AG08395 (cell line): ENCODE measurements at places on chromosomes 6 and 20.

DNA sequence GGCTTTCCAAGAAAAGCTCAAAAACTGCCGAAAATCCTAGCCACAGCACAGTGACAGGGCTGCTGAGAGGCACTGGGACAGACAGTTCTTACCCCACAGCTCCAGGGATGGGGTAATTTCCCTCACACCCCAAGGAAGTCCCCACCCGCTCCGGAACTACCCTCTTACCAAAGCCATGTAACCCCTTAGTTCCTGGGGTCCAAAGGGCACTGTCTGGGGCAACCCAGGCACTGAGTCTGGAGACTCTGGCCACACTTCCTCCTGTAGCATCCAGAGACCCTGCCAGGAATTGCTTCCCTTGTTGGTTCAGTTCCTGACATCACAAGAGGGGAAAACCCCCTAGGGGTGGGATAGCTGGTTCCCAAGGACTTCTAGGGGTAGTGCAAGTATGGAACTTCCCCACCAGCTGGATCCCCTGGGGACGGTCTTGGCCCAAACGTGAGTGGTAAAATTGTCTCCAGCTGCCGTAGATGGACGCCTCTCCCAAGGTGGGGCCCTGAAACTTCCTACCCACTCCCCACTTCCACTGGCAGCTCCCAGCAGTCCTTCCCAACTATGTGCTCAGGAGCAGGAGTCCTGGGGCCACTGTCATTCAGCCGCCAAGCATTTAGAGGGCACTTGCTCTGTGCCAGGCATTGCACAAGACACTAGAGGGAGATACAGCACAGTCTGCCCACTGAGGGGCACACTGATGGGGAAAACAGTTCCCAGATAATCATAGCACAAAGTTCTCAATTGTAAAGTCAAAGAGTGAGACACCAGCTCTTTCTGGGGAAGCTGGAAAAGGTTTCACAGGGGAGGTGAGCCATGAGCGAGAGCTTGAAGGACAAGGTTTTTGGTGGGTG is 17.2 kb upstream of the HCK start:
- DNase-seq = peak; percentile 35

- DNase-seq = no peak
Observed at GRCh38 chr20:17417225-17417624, 114.0 kb downstream of the BFSP1 start.

GRCh38 chr6:138891255-138891986 is 95.5 kb downstream of the ECT2L start:
- no peak for DNase-seq

- no peak for DNase-seq
Observed at GRCh38 chr6:88561954-88562315, 395.8 kb upstream of the CNR1 start.

DNA sequence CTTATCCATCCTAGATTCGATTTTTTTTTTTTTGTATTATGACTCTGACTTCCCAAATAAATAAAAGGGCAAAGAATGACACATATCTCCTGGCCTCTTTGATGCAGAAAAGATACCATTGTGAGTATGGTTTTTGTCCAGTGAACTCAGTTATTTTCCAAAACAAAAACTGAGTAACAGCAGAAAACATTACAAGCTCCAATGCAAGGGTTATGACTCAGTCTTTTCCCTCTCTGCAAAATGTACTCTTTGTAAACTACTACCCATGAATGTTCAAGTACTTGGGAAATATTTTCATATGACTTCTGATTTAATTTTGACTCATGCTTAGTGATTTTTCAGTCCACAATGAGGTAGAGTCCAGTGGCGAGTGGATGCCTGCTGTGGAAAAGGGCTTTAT is 355.3 kb downstream of the RNF144B start:
- peak; percentile 6 for DNase-seq

DNA sequence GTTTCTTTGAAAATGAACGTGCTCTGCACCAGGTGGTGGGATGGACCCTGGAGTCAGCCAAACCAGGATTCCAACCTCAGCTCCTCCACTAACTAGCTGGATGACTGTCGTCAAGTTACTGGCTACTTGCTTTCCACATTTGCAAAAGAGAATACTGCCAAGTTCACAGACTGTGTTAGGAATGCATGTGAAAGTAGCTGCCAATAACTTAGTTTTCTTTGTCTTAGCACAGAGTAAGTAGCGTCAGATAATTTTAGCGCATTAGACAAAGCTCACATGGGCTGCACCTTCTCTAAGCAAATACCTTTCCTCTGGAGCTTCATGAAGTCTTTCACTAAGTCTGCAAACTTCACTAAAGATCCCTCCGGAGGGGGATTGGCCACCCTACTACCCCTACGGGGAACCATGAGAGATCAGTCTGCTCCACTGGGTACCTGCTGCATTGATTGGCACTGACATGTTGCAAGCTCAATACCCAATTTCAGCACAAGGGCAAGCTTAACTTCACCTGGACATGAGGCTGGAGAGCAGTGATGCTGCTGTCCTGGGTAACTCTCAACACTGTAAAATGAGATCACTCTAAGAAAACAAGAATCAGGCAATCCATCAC is 113.9 kb downstream of the MBOAT1 start:
- DNase-seq = no peak

- no peak for DNase-seq
Observed at GRCh38 chr20:8315639-8316573, 183.8 kb downstream of the PLCB1 start.

GRCh38 chr6:27333642-27334040 is 21.6 kb upstream of the POM121L2 start:
- DNase-seq = no peak

DNA sequence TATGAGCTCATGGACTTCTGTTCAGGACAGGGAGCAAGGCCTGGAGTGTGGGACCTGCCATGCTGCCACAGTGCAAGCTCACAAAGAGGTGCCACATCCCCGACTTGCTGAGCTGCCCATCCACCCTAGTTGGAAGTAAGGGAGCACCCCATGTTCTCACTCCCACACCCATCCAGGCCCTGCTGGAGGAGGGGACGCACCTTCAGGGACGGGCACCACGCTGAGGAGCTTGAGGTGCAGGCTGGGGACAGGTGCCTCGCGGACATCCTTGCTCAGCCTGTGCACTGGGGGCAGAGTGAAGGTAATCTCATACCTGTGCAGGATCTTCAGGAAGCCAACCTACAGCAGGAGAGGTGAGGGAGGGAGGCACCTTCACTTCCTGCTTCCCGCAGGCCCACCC is 12.3 kb downstream of the ADISSP start:
- DNase-seq = no peak

DNA sequence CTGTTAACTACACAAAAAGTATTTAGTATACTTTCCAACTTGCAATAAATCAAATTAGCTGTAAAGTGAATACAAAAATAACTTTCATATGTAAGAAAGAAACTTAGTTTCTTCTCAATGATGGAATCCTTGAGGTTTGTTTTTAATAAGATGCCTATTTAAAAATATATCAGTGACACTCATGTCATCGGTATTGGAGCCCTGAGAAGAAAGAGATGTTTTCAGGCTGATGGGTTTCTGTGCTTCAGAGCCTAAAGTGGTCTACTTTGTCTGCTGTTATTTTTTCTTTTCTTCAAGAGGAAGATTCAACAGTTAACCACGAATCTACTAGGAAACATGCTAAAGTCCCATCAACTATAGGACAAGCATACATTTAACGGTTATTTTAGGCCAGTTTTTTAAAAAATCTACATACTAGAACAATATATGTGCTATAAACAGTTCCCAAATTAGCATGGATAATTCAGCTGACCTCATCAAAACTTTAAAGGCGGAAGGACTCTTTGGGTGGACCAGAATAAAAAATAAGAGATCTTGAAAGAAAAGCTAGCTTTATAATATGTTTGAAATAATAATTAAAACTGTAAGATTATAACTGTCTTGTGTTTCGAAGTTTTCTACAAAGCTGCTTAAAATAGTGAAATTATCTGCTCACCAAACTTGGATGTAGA is 147.0 kb upstream of the SAMD5 start:
- no peak for DNase-seq

DNA sequence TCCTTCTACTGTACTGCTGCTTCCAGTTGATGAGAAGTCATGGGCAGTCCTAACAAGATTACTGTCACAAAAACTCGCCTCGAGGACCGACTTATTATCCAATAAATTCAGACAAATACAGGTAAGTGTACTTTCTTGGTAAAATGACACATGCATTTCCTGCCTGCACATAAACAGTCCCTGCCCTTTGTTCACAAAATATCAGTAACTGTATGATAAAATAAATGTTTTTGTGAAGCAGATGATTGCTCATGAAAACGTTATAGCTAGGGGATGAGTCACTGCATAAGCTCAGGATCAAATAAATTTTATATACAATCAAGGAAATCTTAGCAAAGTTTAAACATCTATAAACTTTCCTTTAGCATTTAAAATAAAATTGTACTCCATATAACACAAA is 164.5 kb upstream of the RIPOR2 start:
- no peak for DNase-seq

DNA sequence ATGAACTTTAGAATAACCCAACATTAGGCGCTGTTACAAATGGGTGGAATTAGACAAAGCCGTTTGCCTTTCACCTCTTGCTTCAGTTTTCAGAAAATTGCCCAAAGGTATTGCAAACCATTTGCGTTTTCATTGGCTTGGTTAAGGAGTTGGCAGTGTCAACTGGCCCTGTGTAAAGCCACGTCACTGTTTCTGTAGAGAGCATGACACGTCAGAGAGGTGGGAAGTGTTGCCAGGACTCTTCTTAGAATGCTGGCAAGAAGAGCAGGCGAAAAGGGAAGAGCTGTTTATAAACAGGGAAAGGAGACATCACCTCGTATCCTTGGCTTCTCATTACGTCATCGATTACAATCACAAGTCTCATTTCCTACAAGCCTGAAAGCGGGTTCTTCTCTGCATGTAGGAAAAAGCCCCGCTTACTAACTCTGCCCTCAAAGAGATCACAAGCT is 4.2 kb upstream of the IRF4 start:
- no peak for DNase-seq

- DNase-seq = peak; percentile 78
Observed at GRCh38 chr6:33014841-33015634, 5.6 kb upstream of the HLA-DOA start.

DNA sequence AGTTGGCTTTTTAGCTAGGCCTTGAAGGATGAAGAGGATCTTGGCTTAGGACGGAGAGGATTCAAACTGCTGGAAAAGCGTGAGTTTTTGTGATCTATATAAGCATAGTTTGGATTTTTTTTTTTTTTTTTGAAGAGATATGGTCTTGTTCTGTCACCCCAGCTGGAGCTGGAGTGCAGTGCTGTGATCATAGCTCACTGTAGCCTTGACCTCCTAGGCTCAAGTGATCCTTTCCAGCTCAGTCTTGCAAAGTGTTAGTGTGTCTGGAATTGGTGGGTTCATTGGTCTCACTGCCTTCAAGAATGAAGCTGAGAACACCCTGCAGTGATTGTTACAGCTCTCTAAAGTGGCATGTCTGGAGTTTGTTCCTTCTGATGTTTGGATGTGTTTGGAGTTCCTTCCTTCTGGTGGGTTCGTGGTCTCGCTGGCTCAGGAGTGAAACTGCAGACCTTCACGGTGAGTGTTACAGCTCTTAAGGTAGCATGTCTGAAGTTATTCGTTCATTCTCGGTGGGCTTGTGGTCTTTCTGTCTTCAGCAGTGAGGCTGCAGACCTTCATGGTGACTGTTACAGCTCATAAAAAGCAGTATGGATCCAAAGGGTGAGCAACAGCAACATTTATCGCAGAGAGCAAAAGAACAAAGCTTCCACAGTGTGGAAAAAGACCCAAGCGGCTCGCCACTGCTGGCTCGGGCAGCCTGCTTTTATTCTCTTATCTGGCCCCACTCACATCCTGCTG is 37.5 kb upstream of the NUP153 start:
- DNase-seq = no peak

- no peak for DNase-seq
Observed at GRCh38 chr6:3294396-3294795, 35.6 kb downstream of the PSMG4 start.

GRCh38 chr6:89613790-89614189 is 24.8 kb downstream of the LYRM2 start:
- DNase-seq = no peak

DNA sequence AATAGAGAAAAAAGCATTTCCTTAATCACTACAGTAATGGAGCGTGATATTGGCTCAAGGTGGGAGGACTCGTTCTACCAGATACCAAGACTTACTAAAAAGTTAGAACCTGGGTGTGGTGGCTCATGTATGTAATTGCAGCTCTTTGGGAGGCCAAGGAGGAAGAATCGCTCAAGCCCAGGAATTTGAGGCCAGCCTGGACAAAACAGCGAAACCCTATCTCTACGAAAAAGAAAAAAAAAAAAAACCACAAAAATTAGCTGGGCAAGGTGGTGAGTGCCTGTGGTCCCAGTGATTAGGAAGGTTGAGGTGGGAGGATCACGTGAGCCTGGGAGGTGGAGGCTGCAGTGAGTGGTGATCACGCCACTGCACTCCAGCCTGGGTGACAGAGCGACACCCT is 24.0 kb upstream of the ATRN start:
- DNase-seq = no peak

DNA sequence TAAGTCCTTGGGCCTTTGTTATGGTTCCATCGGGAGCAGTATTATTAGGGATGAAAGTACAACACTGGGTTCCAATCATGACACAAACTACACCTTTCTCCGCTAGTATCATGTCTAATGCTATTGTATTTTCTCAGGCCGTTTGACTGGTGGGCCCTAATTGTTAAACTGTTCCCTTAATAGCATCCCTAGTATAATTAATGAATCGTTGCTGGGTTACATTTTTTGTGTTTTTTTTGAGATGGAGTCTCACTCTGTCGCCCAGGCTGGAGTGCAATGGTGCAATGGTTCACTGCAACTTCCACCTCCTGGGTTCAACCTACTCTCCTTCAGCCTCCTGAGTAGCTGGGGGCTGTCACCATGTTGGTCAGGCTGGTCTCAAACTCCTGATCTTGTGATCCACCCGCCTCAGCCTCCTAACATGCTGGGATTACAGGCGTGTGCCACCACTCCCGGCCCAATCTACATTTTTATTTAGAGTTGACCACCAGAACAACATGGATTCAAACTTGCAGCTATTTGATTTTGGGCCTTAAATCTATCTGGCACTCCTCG is 4.1 kb upstream of the ZNFX1 start:
- no peak for DNase-seq
